ENCODE measurements at places on chromosomes 1 and 21. TPM values are rescaled to one million over a fixed set of nuclear protein-coding genes. Genes with fewer than 3 reads are reported as not detected.

DNA sequence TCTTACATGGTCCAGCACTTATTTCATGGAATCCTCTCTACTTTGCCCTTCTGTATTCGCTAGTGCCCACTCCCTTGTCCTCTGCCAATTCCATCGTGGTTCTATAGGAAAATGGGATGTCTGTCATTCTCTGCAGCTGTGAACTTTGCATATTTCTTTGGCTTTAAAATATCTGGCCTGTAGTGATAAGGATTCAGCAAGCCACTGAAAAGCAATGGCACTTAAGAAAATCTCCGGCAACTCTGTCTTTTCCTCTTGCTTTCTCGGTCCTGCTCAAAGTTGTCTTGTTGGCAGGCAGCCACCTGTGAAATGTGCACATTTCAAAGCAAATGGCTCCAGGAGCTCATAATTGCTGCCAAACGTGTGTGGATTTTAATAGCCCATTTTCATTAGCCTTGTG, 91.8 kb downstream of the CHD1L start:
- no peak for DNase-seq

DNA sequence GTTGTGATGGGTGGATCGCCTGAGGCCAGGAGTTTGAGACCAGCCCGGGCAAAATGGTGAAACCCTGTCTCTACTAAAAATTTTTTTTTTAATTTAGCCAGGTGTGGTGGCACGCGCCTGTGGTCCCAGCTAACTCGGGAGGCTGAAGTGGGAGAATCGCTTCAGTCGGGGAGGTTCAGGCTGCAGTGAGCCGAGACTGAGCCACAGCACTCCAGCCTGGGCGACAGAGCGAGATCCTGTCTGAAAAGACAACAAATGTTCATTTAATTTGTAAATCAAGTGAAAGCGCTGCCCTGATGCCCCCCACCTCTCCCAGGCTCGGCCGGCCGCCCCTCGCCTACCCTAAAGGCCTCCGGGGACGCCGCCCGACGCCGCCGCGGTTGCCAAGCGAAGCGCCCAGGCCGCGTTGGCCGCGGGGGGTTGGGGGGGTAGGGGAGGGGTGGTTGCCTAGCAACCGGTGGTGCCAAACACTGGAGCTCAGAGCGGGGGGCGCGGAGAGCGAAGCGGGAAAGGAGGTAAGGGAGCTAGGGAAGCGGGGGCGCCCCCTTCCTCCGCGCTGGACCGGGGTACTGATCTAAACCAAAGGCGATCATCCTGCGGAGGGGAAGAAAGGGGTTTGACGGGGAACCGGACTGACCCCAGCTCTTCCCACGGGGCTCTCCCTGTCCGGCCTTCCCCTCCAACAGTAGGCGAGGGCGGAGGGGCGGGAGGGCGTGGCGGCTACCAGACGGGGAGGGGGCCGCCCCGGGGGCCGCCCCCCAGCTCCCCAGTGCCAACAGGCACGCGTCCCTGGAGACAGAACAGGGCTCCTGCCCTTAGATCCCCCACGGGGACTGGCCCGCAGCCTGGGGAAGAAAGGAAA, at the start of gene TEKT2:
TSS of gene TEKT2 (plus strand) at position 460 of the 862 bp plus-strand sequence. CDS start 828 bp downstream, outside the sequence.
- no peak for DNase-seq

- no peak for DNase-seq
Observed at GRCh38 chr1:203124546-203125317, 2.8 kb upstream of the ADORA1 start.

Gene GJA4
- not detected for total RNA-seq

Gene LINGO4
- total RNA-seq: 0.07 TPM

- DNase-seq: no peak
Observed at GRCh38 chr1:232985882-232986526, 35.6 kb downstream of the NTPCR start.

GRCh38 chr1:176744142-176744541, 281.2 kb downstream of the PAPPA2 start:
- no peak for DNase-seq

Gene PKP1
- not detected for total RNA-seq

DNA sequence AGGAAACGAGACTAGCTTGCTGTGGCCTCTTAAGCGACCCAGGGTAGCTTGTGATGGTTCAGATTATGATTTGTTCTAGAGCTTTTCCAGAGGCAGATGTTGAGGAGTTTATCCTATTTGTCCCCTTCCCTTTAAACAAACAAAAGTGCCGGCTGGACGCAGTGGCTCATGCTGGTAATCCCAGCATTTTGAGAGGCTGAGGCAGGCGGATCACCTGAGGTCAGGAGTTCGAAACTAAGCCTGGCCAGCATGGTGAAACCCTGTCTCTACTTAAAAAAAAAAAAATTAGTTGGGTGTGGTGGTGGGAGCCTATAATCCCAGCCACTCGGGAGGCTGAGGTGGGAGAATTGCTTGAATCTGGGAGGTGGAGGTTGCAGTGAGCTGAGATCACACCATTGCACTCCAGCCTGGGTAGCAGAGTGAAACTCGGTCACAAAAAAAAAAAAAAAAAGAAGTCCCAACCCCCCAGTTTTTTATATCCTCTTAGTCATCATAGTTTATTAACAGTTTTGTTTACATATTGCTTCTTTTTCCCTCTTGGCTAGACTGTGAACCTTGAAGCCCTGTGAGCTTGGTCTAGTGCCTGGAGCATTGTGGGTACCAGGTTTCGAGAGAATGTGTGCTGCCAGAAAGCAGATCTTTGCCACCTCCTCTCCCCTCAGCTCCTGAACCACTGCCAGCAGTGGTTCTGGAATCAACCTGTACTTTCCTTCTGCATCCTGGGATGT, 29.8 kb downstream of the MAPKAPK2 start:
- no peak for DNase-seq

DNA sequence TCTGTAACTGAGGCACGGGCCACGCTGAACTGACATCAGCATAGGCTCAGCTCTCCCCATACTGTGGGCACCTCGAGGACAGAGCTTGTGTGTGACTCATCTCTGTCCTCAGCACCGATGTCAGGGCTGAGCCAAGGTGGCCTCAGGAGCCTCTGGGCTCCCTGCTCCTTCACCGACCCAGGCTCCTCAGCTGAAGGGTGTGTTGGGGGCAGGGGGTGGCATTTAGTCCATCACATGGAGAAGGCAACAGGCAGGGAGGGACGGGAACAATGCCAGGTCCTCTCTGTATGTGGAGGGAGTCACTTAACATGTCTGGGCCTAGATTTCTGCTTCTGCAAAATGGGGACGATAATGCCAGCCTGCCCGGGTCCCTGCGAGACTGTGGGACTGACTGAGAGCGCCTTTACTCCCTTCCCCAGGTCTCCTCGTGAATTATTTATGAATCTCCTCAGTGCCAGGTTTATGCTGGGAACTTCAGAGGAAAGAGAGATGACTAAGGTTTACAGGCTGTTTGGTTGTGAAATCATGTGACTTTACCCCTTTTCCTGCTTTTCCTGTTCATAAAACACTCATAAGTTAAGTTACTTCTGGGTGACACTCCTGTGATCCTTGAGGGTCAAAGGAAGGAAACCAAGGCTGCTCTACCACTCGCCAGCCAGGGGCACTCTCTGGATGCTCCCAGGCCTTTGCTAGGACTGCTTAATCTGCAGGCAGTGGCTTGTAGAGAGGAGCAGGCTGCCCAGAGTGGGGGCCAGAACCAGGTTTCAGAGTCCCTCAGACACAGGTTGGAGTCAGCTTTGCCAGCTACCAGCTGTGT, 16.2 kb downstream of the TTC39A start:
- no peak for DNase-seq
